ENCODE measurements at places on chromosomes 6 and 20.
A peak's percentile ranks its signal among the peaks of the same experiment; 100 is the strongest.

GRCh38 chr6:21592953-21593352 lies 598 bp upstream of the SOX4 start:
- no peak for DNase-seq

DNA sequence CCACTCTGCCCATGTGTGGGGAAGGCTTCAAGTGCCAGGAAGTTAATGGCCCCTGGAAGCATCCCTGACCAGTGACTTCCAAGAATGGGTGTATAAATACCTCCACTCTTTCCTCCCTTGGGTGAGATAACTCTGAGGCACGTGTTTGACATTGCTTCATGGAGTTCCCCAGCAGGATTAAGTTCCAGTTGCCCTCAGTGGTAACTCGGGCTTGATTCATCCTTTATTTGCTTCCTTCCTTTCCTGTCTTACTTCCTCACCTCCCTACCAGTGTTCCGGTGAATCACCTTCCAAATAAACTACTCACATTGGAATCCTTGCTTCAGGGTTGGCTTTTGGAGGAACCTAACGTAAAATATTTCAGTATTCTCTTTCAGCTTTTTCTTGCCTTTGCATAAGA lies 84.6 kb upstream of the JAG1 start:
- no peak for DNase-seq

DNA sequence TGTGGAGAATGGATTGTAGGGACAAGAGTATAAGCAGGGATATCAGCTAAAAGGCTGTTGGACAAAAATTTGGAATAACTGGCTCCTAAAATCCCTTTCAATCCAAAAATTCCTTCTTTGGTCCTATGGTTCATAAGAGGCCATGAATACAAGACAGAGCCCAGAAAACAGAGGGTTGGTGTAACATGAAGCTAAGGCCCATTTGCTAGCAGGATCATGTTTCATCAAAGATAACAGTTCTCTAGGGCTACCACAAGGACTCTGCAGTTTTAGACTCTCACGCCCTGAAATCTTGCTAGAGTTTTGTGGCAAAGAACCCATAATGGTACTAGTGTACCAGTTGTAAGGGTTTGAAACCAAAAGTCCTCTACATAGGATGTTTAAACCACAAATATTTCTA lies 327.8 kb upstream of the TBX18 start:
- no peak for DNase-seq

GRCh38 chr6:6588064-6588923 lies at the start of gene LY86:
TSS of gene LY86 (plus strand) at chr6:6588720. CDS start at chr6:6588735, 15 bp downstream.
- no peak for DNase-seq

DNA sequence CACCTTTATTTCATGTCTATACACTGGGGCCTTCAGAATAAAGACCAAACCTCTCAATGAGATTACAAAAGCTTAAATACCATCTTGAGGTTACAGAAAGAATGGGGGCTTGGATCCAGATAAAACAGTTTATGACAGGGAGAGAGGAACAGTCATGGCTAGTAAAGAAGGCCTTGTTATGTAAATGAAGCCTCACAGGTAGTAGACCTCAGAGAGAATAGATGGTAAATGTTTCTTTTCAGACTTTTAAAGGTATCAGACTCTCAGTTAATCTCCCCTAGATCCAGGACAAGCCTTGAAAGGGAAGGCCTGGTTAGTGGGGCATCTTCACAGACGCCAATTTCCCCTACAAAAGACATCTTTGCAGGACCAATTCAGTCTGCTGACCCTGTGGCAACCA lies 1325.6 kb downstream of the HACE1 start:
- no peak for DNase-seq

DNA sequence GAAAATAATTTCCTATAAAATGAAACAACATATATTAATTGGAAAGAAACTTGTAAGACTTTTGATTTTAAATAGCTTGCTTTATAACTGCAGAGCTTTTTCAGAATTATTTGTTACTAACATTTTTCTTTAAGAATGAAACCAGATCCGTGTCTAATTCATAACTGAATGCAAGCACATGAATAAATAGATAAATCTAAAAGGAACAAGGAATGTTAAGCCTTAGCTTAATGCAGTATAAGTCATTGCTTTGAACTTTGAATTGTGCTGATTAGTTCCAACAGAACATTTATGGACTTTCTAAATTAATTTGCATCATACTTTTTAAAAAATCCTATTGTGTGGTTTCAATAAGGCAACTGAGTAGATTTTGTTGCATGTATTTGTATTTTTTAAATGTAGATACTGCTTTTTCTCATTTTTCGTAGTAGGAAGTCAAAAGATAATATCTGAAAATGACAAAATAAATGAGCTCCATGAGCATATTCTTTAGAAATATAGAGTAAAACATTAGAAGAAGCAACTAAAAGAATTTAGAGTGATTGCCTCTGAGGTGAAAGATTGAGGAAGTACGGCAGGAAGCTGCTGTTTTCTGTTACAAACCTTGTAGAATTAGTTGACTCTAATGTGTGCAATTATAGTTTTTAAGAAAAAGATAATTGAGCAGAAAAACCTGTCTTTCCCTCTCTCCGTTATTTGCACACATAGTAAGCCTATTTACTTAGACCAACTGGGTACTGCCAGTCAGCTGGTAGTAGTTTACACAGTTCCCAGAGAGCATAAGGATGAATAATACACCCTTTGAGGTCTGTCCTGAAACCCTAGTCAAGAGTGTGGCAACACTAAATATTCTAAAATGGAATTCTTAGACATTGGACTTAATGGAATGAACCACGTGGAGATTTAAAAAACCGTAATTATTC lies 32.6 kb upstream of the SLC35D3 start:
- peak; percentile 77 for DNase-seq

- no peak for DNase-seq
Observed at GRCh38 chr6:134090591-134090990, 38.2 kb upstream of the SLC2A12 start.

- DNase-seq = no peak
Observed at GRCh38 chr20:24683676-24684075, 214.2 kb downstream of the SYNDIG1 start.

GRCh38 chr6:23823421-23823820 lies 302.6 kb upstream of the NRSN1 start:
- DNase-seq = no peak
